ENCODE measurements at places on chromosomes 4 and X.

DNA sequence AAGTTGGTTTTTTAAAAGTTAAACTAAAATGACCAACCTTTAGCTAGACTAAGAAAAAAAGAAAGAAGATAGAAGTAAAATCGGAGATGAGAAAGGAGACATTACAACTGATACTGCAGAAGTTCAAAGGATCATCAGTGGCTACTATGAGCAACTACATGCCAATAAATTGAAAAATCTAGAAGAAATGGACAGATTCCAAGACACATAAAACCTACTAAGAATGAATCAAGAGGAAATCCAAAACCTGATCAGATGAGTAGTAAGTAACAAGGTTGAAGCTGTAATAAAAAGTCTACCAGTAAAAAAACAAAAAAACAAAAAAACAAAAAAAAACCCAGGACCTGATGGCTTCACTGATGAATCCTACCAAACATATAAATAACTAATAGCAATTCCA, 16.1 kb downstream of the IQCM start:
- no peak for DNase-seq

GRCh38 chr4:77183777-77184420, 26.9 kb downstream of the CCNG2 start:
- DNase-seq: no peak

- peak; percentile 20 for DNase-seq
Measured at GRCh38 chr4:82721819-82722423, 76.7 kb downstream of the SCD5 start.

- peak; percentile 54 for DNase-seq
Measured at GRCh38 chr4:40662962-40663604, 33.4 kb upstream of the RBM47 start.

DNA sequence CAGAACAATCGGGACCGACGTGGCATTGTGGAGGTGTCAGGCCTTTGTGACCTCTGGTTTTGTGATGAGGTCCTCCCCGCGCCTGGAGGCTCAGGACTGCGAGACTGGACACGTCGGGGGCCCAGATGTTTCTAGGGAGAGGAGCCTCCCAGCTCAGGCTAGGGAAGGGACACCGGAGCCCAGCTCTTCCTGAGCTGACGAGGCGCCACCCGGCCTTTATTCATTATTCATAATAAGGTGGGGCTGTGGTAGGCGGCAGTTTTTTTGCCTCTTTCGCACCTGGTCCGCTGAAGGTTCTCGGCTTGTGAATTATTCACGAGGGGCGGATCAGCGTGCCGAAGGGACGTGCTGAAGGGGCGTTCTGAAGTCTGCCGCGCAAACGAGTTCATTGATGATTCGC, 2.3 kb upstream of the UBA1 start:
- peak; percentile 52 for DNase-seq

DNA sequence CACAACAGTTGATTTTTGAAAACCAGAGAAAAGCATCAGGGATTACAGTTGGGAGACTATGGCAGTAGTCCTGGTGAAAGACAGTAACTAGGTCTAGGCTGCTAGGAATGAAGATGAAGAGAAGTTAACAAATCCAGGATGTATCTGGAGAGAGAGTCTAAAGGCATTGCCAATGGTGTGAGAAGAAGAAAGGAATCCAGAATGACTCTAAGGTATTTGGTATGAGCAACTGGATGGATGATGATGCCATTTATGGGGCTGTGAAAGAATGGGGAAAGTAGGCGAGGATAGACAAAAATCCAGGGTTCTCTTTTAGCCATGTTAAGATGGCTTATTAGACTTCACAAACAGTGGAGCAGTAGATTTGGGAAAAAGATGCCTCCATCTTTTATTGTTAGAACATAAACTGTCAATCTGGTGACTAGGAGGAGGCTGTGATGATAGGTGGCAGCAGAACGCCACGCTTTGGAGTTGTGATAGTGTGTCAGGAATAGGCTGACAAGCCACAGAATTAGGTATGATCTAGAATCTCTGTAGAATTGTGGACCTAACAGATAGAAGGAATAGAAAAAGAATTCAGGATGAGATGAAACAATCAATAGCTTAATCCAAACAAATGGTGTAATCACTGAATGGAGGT, 27.3 kb upstream of the JADE1 start:
- DNase-seq: peak; percentile 57

DNA sequence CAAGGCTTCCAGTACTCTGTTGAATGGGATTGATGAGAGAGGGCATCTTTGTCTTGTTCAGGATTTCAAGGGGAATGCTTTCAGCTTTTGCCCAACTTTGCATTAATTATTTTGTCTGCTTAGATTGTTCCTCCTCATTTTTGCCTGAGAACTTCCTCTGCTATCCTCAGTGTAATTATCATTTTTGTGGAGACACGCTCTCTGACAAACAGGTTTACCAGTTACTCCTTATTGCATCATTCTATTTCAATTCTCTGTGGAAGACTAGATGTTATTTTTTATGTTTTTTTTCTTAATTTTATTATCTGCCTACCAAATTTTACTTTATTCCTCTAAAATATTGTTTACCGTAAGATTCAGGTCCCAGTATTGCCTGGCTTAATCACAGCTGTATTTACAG, 349.2 kb downstream of the ADGRL3 start:
- DNase-seq: no peak

Measured in stimulated activated CD4-positive, alpha-beta T cell treated with anti-CD3 and anti-CD28 coated beads, Interleukin-2, amount 100 ng/mL, for 24 hours (primary cell).